ENCODE measurements at places on chromosomes 16 and 17. TPM values are rescaled to one million over a fixed set of nuclear protein-coding genes. Genes with fewer than 3 reads are reported as not detected.

DNA sequence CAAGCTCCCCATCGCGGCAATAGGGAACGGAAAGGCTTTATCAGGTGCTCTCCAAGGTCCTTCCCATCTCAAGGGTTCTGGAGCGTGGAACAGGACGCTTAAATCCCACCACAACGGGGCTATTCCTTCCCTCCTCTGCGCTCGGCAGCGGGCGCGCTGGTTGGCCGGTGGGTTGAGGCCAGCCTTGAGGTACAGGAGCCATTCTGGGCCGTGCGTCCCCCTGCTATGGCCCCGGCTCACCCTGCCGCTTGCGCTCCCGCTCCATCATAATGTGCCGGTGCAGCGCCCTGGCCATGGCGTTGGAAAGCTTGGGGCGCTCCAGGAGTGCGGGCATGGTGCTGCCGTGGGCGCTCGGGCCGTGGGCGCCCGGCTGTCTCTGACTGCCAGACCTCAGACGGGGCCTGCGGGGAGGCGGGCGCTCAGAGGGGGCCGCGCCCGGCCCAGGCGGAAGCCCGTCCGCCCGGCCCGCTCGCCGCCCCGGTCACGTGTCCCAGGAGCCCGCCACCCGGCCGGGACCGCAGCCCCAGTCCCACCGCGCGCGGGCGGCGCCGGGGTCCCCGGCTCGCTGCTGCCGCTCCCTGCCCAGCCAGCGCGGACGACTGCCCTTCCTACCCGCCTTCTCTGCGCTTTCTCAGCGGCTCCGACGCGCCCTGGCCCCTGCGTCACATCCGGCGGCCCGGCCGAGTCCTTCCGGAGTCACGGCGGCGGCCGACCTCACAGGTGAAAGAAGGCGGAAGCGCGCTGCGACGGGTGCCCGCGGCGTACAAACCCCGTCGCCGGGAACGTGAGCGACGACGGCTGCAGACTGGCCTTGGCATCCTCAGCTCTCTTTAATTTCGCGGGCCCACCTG, at the start of gene GPS2:
Gene GPS2, minus strand, starts transcription at position 642 of the 851 bp plus-strand sequence. Its CDS starts 308 bp downstream, at position 334.
- H3K4me1 ChIP-seq: peaks cover 14% of the 10 kb centered on the region
- peak within 1 kb of the TSS; percentile 82 for H3K4me3 ChIP-seq
- no peak for DNase-seq
- peaks cover 48% of the 10 kb centered on the region for H3K36me3 ChIP-seq
- H3K27me3 ChIP-seq: no peaks in the 10 kb centered on the region

DNA sequence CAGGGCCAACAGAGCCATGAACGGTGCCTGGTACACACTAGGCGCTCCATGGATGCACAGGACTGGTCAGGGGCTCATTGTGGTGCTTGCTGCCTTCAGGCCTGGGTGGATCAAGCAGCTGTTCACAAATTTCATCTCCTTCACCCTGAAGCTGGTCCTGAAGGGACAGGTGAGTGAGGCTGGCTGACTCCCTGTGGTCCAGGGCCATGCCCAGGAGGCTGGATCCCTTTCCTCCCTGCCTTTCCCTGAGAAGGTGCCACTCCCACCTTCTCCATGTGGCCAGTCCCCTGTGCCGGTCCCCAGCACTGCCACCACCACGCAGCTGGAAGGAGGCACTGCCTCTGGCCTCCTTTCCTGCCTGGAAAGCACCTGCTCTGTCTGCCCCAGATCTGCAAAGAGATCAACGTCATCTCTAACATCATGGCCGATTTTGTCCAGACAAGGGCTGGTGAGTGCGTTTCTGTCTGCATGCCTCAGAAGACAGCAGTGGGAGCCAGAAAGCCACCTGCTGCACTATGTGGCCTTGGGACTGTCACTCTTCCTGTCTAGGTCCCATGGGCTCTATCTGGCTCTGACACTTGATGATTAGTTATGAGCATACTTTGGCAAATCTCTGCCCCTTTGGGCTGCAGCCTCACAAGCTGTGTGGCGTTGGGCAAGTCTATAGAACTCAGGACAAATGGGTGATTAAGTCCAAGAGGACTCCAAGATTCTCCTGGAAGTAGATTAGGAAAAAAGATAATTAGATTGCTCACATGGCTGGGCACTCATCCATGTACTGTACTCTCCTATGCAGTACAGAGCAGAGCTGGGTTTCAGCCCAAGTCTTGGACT, 9.4 kb downstream of the CETP start:
- no peaks in the 10 kb centered on the region for H3K36me3 ChIP-seq
- no peaks in the 10 kb centered on the region for H3K27me3 ChIP-seq
- no peak overlapping the region for H3K27ac ChIP-seq
- H3K4me3 ChIP-seq: no peak overlapping the region
- no peaks in the 10 kb centered on the region for H3K4me1 ChIP-seq

Gene SPIRE2
- polyA plus RNA-seq: 3.7 TPM

Gene MARCHF10
- 1.1 TPM for polyA plus RNA-seq

GRCh38 chr17:19317359-19318095, 45.0 kb downstream of the B9D1 start:
- no peak overlapping the region for H3K27ac ChIP-seq
- no peak for DNase-seq
- H3K4me3 ChIP-seq: no peak overlapping the region
- no peaks in the 10 kb centered on the region for H3K36me3 ChIP-seq
- peaks cover 2% of the 10 kb centered on the region for H3K27me3 ChIP-seq
- no peaks in the 10 kb centered on the region for H3K4me1 ChIP-seq

DNA sequence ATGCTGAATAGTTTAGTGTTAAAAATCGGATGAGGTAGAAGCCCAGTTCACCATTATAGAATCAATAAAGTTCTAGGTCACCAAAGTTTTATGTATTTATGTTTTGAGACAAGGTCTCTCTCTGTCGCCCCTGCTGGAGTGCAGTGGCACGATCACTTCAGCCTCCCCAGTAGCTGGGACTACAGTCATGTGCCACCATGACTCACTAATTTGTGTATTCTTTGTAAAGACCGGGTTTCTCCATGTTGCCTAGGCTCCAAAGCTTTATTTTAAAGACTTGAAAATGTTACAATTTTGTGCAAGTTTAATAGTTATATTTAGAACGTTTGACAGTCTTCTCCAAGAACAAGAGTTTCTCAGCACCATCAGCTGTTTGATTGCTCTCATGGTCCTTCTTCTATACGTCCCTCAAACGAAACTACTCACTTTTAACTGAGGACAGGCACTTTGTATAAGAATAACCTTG, 32.1 kb downstream of the NDE1 start:
- H3K4me1 ChIP-seq: no peaks in the 10 kb centered on the region
- no peak for DNase-seq
- H3K4me3 ChIP-seq: no peak overlapping the region
- H3K27me3 ChIP-seq: no peaks in the 10 kb centered on the region
- peaks cover 56% of the 10 kb centered on the region for H3K36me3 ChIP-seq
- no peak overlapping the region for H3K27ac ChIP-seq

DNA sequence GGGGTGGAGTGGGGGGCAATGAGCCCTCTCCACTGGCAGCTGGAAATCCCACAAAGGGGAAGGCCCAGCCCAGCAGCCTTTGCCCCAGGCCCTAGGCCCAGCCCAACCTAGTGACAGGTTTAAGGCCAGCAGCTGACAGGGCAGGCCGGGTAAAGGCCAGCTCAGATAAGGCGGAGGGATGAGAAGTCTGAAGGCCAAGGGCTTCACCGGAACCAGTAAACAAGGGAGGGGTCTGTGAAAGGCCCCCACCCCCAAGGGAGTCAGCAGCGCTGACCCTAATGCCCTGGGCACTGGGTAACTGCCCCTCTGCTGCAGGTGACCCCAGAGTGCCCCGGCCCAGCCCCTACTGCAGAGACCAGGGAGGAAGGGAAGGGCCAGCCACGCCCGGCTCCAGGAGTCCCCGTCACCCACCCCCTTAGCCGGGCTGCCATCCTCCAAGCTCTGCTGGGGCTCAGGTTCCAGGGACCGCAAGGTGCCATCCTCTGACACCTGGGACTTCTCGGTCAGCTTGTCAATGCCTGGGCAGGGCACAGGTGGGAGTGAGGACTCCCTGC, 17.5 kb downstream of the OTOP3 start:
- H3K4me1 ChIP-seq: no peaks in the 10 kb centered on the region
- H3K36me3 ChIP-seq: no peaks in the 10 kb centered on the region
- no peak overlapping the region for H3K4me3 ChIP-seq
- DNase-seq: no peak
- H3K27ac ChIP-seq: no peak overlapping the region

DNA sequence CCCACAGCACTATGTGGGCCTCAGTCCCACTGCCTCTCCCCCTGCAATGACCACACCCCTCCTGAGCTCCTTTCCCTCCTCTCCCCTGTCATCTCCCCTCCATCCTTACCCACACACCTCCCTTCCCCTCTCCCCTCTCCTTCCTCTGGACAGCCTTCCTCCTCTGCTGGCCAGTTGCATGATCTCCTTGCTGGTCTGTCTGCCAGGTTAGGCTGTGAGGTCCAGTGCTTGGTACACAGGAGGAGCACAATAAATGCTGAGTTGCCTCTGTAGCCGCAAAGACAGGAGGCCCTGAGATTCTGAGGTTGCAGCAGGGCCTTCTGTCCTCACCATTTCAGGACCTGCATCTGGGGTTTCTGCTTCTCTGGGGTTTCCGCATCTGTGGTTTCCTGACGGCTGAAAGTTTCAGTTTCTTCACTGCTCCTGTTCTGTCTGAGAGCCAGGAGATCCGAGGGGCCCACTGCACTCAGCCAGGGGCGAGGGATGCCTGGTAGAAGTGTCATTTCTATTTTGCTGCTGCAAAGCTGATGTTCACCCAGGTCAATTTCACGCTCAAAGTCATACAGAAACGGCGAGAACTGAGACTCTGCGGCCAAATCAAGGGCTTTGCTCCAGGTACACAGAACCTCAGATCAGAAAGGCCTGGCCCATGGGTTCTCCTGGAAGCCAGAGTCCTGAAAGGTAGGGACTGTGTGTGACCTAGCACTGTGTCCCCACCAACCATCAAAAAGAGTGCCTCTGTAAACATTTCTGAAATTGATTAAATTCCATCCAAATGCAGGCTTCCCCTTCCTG, 4.6 kb upstream of the SLC12A3 start:
- H3K4me3 ChIP-seq: no peak overlapping the region
- peak; percentile 40 for DNase-seq
- no peaks in the 10 kb centered on the region for H3K27me3 ChIP-seq
- peak overlapping the region; percentile 86 for H3K27ac ChIP-seq
- H3K4me1 ChIP-seq: peaks cover 48% of the 10 kb centered on the region

GRCh38 chr17:6172642-6173330, 102.6 kb downstream of the WSCD1 start:
- H3K27ac ChIP-seq: no peak overlapping the region
- no peaks in the 10 kb centered on the region for H3K27me3 ChIP-seq
- H3K4me3 ChIP-seq: no peak overlapping the region

- no peak overlapping the region for H3K27ac ChIP-seq
- no peak overlapping the region for H3K4me3 ChIP-seq
- H3K27me3 ChIP-seq: no peaks in the 10 kb centered on the region
- peak; percentile 45 for DNase-seq
- H3K4me1 ChIP-seq: no peaks in the 10 kb centered on the region
Observed at GRCh38 chr16:80948886-80949493, 57.7 kb downstream of the CMC2 start.

GRCh38 chr16:86854626-86855294, 276.4 kb downstream of the FOXL1 start:
- no peak for DNase-seq
- no peak overlapping the region for H3K4me3 ChIP-seq
- H3K36me3 ChIP-seq: no peaks in the 10 kb centered on the region
- H3K27ac ChIP-seq: no peak overlapping the region
- peaks cover 2% of the 10 kb centered on the region for H3K27me3 ChIP-seq
- H3K4me1 ChIP-seq: peaks cover 3% of the 10 kb centered on the region

GRCh38 chr16:85446951-85447692, 166.0 kb upstream of the GSE1 start:
- peaks cover 99% of the 10 kb centered on the region for H3K4me1 ChIP-seq
- H3K27me3 ChIP-seq: no peaks in the 10 kb centered on the region
- H3K36me3 ChIP-seq: no peaks in the 10 kb centered on the region
- DNase-seq: peak; percentile 94
- peak overlapping the region; percentile 93 for H3K27ac ChIP-seq
- peak overlapping the region; percentile 39 for H3K4me3 ChIP-seq

DNA sequence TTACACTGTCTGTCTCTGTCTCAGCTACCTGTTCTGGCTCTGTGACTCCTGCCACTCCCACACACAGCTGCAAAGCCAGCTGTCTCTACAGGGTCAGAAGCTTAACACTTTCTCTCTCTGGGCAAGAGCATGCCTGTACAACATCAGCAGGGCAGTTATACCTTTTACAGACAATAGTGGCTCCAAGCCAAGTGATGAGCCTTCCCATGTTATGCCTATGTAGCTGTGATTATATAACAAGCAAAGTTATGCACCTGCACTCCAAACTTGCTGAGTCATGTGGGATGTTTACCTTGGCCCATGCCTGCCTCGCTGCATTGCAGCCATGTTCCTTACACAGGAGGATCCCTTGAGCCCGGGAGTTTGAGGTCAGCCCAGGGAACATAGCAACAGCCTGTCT, 31.8 kb upstream of the APPBP2 start:
- no peak overlapping the region for H3K27ac ChIP-seq
- DNase-seq: no peak
- H3K27me3 ChIP-seq: no peaks in the 10 kb centered on the region
- no peaks in the 10 kb centered on the region for H3K4me1 ChIP-seq
- no peak overlapping the region for H3K4me3 ChIP-seq
- no peaks in the 10 kb centered on the region for H3K36me3 ChIP-seq

Gene ZCCHC14
- polyA plus RNA-seq: 7.3 TPM

Gene CDC42EP4
- 30.9 TPM for polyA plus RNA-seq

Gene TUBB3
- 10.6 TPM for polyA plus RNA-seq

- no peak for DNase-seq
- peaks cover 45% of the 10 kb centered on the region for H3K36me3 ChIP-seq
- H3K27me3 ChIP-seq: no peaks in the 10 kb centered on the region
Observed at GRCh38 chr16:67608364-67608763, 36.6 kb upstream of the CARMIL2 start.

Measured in thymus (tissue), 14 donors.